NCI-H187 (cell line): ENCODE measurements at places on chromosomes 5 and 9.

DNA sequence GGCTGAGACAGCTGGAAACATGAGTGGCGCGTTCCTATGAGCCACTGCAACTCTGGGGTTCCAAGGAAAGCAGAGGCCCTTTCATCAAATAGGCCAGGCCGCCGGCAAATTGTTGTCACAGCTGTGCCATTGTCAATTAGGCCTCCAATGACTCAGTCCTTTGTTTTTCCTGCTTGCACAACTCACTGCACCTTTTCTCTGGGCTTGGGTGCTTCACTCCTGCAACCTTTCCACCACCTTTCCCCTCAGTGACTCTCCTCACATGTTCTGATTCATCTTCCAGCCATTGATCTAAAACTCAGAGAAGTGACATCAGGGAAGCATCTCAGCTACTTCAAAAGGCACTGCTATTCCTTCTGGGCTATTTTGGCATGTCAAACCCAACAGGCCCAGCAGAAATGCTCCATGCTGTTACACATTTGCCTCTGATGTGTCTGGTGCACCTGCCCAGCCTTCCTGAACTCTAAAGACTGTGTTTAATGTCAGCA, 653.7 kb downstream of the NR2F1-AS1 start:
- no peak for DNase-seq

DNA sequence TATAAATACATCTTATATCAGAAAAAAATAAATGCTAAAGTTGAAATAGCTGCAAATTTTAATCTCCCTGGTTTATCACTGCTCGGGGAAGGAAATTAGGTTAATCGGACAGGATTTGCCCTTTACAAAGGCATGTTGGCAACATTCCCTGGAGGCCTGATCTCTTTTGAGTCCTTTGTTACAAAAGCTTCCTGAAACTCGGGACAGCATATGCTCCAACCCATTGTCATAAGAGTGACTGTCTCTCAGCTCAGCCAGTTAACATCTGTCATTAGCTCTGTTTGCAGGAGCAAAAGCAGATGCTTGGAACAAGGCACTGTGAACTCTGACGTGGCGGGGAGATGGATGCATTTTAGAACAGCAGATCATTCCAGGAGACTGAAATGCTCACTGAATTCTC, 80.6 kb downstream of the MYO10 start:
- peak; percentile 22 for DNase-seq

GRCh38 chr5:40029711-40030495, 605.1 kb upstream of the DAB2 start:
- DNase-seq, result no peak

DNA sequence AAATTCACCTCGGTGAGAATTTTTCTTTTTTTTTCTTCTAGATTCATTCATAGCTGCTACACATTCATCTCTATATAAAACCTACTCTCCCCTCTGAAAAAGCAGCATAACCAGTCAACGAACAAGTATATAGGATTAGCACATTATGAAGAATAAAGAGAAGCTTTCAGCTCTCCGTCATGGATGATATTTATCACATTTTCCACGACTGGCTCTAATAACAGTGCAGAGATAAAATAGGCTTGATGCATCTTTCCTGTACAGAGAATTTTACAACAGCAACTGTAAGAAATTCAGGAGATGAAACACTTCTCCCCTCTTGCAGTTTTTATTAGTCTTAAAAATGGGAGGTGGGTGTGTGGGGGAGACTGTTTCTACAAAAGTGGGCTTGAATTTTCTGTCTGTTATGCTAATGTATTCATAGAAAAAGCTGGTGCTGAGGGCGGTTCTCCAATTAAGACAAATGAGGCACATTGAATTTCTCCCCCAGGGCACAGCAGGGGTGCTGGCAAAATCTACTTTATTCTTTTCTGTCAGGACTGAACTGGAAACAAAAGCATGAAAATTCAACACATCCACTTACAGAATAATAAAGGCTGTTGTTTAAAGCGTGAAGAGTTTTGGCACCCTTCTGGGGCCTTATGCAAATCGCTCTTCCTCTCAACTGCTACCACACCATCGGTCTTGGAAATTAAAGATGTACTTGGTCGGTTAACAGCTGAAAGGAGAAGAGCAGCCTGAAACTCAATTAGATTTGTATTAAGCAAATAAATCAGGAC, 233.9 kb upstream of the ZNF608 start:
- no peak for DNase-seq

DNA sequence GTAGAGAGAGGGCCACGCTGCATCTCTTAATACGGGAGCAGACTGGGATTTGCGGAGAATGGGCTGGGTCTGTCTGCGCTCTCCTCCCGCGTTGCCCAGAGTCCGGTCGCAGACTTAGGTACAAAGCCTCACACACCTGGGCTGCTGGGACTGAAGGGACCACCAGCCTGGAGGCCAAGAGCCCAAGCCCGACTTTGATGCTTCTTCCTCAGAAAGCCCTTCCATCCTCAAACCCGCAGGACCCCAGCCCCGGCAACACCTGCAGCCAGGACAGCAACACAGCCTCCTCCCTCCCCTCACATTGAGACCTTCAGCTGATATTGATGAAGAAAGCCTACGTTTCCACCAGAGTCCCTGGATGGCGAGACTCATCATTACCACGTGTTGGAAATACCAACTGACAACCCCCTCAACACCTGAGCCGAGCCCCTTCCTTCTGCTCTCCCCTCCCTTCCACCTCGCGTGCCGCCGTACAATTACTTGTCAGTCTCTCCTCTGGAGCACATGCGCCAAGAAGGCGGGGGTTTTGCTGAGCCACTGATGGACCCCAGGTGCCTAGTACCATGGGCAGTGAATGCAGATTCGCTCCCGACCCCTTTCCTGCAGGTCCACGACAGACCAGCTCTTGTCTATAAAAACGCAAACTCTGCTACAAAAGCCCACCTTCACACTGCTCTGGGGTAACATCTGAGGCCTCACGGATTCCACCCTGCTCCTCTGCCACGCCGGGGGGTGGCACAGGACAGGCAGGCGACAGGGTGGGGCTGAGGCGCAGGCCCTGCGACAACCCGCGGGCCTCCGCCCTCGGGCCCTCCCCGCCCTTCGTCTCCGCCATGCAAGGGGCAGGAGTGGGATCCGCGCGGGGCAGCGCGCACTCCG, 841 bp downstream of the ASB6 start:
- no peak for DNase-seq
